ENCODE measurements at places on chromosomes 4 and X.

DNA sequence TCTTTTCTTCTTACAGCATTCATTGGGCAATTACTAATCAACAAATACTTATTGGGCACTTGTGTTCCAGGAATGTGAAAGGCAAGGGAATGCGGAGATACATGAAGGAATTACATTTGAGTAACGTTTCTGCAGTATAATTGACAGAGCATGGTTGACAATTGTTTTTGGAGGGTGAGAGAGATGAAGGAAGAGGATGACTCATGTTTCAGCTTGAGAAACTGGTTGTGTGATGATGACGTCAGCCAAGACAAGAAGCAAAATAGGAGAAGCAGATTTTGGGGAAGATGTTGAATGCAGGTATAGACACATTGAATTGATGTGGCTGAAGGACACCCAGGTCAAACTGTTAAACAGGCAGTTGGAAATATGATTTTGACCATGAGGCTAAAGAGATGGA is 8.0 kb upstream of the CPEB2 start:
- no peak overlapping the region for H3K4me3 ChIP-seq
- no peak overlapping the region for H3K27ac ChIP-seq
- H3K36me3 ChIP-seq, result no peaks in the 10 kb centered on the region

DNA sequence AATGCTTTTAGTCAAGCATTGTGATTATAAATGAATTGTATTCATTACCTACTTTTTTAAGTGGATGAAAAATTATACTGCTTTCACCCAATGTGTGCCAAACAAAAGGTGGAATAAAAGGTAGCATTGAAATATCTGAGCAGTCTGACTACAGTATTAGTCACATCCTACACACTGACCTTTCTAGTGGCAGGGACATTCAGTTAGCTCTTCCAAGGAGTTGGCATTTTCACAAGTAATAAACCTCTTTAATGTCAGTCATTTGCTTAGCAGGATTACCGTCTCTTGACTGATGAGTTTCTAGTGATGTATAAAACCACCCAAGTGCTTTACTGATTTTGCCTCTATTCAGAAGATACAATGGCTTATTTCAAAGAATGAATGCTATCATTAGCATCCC is 687.9 kb downstream of the ARAP2 start:
- no peaks in the 10 kb centered on the region for H3K36me3 ChIP-seq
- H3K27me3 ChIP-seq, result no peaks in the 10 kb centered on the region
- DNase-seq, result no peak
- no peaks in the 10 kb centered on the region for H3K4me1 ChIP-seq
- no peak overlapping the region for H3K27ac ChIP-seq

- DNase-seq, result no peak
- H3K27ac ChIP-seq, result no peak overlapping the region
- no peaks in the 10 kb centered on the region for H3K36me3 ChIP-seq
- H3K4me3 ChIP-seq, result no peak overlapping the region
- H3K4me1 ChIP-seq, result peaks cover 1% of the 10 kb centered on the region
Measured at GRCh38 chr4:70808151-70808550, 31.5 kb downstream of the GRSF1 start.

GRCh38 chr4:3212391-3213105 is 36.4 kb upstream of the MSANTD1 start:
- no peak for DNase-seq
- H3K4me1 ChIP-seq, result no peaks in the 10 kb centered on the region
- H3K27ac ChIP-seq, result no peak overlapping the region
- peaks cover 26% of the 10 kb centered on the region for H3K36me3 ChIP-seq
- no peaks in the 10 kb centered on the region for H3K27me3 ChIP-seq
- H3K4me3 ChIP-seq, result no peak overlapping the region

GRCh38 chr4:78058591-78059523 is 1.7 kb downstream of the FRAS1 start:
- no peak for DNase-seq
- H3K27ac ChIP-seq, result no peak overlapping the region
- H3K27me3 ChIP-seq, result peaks cover 51% of the 10 kb centered on the region
- H3K4me3 ChIP-seq, result peak overlapping the region; percentile 98

GRCh38 chr4:78737973-78738372 is 38.2 kb upstream of the BMP2K start:
- H3K27me3 ChIP-seq, result no peaks in the 10 kb centered on the region
- no peak overlapping the region for H3K27ac ChIP-seq
- H3K4me3 ChIP-seq, result no peak overlapping the region
- DNase-seq, result no peak
- no peaks in the 10 kb centered on the region for H3K36me3 ChIP-seq

DNA sequence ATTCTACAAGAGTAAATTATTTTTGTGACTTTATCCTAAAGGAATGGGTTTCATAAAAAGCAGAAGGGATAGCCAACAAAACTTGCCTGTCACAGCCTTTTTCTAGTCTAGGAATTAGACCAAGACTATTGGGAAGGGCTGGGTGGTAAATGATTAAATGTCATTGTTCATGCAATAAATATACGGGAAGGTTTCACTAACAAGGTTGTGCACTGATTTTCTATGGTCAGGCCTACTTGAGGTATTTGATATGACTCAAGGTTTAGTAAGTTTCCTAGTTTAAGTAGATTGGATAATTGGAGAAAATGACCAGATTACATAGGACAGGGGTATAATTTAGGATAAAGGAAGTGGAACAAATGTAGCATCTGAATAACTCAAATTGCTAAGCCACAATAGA is 249.1 kb upstream of the BMP3 start:
- H3K27me3 ChIP-seq, result peaks cover 2% of the 10 kb centered on the region
- DNase-seq, result no peak
- H3K27ac ChIP-seq, result no peak overlapping the region
- H3K4me3 ChIP-seq, result no peak overlapping the region

DNA sequence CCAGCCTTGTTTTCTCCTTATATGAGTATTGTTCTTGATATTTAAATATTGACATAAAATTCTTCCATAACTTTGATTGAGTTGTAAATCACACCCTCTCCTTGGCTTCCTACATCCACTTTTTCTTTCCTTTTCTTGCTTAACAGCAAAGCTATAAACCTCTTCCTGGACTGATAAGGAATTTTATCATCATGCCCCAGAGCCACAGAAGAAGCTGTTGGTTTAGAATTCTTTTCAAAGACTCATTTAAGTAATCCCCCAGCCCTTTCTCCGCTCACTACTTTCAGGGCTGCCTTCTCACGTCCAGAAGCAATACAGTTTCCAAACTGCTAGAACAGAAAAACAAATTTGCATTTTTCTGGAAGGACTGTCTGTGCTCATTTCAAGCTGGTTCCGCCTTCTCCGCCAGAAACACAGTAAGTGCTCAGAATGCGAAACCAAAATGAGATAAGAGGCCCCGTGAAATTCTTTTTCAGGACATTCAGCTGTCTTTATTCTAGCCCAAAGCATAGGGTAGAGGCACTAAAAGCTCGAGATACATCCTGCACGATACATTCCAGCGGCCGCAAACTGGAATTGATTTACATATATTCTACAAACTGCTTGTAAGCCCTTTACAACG is 849 bp downstream of the MID1 start:
- peaks cover 17% of the 10 kb centered on the region for H3K27me3 ChIP-seq
- no peaks in the 10 kb centered on the region for H3K36me3 ChIP-seq
- no peak for DNase-seq
- H3K27ac ChIP-seq, result no peak overlapping the region
- no peaks in the 10 kb centered on the region for H3K4me1 ChIP-seq

- H3K27me3 ChIP-seq, result no peaks in the 10 kb centered on the region
- no peaks in the 10 kb centered on the region for H3K36me3 ChIP-seq
Measured at GRCh38 chrX:129823522-129823921, 20.2 kb downstream of the ZDHHC9 start.

GRCh38 chrX:723781-724180 is 93.2 kb downstream of the SHOX start:
- DNase-seq, result no peak
- no peak overlapping the region for H3K4me3 ChIP-seq
- no peaks in the 10 kb centered on the region for H3K36me3 ChIP-seq

- H3K27ac ChIP-seq, result peak overlapping the region; percentile 11
- DNase-seq, result no peak
- no peak overlapping the region for H3K4me3 ChIP-seq
- H3K27me3 ChIP-seq, result no peaks in the 10 kb centered on the region
- peaks cover 16% of the 10 kb centered on the region for H3K4me1 ChIP-seq
Measured at GRCh38 chr4:123599061-123599919, 202.7 kb downstream of the SPRY1 start.

DNA sequence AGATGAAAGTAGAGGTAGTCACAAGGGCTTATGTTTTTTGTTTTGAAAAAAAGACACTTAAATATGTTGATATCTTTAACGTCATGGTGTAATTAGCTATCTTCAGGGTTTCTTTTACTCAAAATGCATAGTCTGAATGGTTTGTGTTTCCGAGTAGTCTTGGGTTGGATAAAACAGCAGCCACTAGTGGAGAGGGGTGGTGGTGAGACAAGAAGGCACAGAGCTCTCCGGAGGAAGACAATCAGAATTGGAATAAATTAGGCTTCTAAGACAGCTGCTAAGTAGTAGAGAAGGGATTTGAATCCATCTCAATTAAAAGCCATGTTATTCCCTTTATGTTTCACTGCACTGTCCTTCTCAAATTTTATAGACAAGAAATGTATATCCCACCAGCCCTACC is 240.4 kb upstream of the VEGFC start:
- no peak for DNase-seq
- H3K27ac ChIP-seq, result no peak overlapping the region
- no peaks in the 10 kb centered on the region for H3K4me1 ChIP-seq
- H3K36me3 ChIP-seq, result no peaks in the 10 kb centered on the region
- H3K4me3 ChIP-seq, result no peak overlapping the region

DNA sequence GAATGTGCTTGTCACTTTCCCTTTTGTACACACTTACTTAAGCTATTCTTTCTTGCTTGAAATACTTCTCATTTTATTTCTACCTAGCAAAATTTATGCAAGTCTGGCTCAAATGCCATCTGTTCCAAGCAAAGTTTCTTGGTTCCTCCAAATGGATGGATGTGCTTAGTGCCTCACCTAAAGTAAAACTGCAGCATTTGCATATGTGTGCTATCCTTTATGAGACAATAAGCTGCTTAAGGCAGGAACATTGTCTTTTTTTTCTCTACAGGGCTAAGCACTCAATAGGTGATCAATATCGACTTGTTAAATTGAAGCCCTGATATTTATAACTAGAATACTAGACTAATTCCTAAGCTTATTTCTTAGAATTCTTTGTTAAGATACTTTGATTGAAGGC is 136.8 kb downstream of the CYLC1 start:
- H3K4me3 ChIP-seq, result no peak overlapping the region
- no peaks in the 10 kb centered on the region for H3K4me1 ChIP-seq
- no peaks in the 10 kb centered on the region for H3K27me3 ChIP-seq
- no peaks in the 10 kb centered on the region for H3K36me3 ChIP-seq
- no peak for DNase-seq

DNA sequence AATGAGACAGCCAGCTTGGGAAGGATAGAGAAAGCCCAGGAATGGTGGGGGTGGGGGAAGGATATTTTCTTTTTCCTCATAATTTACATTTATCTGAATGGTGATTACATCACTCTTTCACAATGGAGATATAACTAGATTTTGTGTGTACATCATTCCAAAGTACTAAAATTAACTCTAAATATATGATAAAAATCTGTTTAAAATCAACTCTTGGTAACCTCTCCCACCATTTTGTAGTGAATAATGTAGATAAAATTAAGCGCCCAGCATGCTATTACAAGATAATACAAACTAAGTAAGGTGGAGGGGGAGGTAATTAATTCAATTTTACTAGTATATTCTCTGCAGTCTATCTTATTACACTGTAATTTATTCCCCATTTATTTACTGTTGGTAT is 78.9 kb downstream of the NCAPG start:
- no peaks in the 10 kb centered on the region for H3K36me3 ChIP-seq
- no peak for DNase-seq
- no peaks in the 10 kb centered on the region for H3K4me1 ChIP-seq
- no peaks in the 10 kb centered on the region for H3K27me3 ChIP-seq
- no peak overlapping the region for H3K4me3 ChIP-seq

DNA sequence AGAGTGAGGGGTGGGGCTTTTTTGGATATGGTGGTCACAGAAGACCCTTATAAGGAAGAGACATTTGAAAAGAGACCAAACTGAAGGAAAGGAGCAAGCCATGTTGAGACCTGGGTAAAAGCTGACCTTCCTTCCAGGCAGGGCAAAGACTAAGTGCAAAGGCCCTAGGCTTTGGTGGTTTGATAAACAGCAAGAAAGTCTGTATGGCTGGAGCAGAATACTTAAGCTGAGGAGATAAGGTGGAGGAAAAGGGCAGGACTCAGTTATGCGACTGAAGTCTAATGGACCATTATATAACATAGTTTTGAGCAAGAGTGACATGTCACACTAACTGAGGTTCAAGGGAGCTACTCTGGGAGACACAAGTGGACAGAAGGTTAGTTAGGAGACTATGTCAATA is 20.0 kb downstream of the SH3RF1 start:
- H3K4me3 ChIP-seq, result no peak overlapping the region
- H3K4me1 ChIP-seq, result no peaks in the 10 kb centered on the region
- no peaks in the 10 kb centered on the region for H3K36me3 ChIP-seq
- no peaks in the 10 kb centered on the region for H3K27me3 ChIP-seq
- H3K27ac ChIP-seq, result no peak overlapping the region

GRCh38 chr4:139689093-139689722 is 23.6 kb downstream of the MGST2 start:
- no peak overlapping the region for H3K4me3 ChIP-seq
- H3K27me3 ChIP-seq, result no peaks in the 10 kb centered on the region
- no peak overlapping the region for H3K27ac ChIP-seq
- no peak for DNase-seq
- H3K36me3 ChIP-seq, result no peaks in the 10 kb centered on the region
- H3K4me1 ChIP-seq, result no peaks in the 10 kb centered on the region

DNA sequence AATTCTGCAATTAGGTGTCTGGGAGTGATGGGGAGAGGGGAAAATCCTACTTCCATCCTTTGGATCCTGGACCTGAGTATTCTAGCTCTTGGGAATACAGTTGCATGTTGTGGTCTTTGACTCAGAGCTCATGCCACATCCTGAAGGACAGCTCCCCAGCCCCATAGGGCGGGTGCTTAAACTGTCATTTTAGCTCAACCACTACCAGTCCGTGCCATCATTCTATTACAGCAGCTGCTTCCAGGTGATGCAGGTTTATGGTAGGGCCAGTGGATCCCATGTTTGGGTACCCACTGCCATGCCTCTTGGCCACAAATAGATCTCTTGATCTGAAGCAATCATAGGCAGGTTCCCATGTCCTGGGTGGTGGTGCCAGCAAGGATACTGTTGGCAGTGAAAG is 34.7 kb downstream of the CCKAR start:
- no peak for DNase-seq
- no peaks in the 10 kb centered on the region for H3K36me3 ChIP-seq
- no peaks in the 10 kb centered on the region for H3K27me3 ChIP-seq
- peaks cover 10% of the 10 kb centered on the region for H3K4me1 ChIP-seq
- no peak overlapping the region for H3K27ac ChIP-seq

DNA sequence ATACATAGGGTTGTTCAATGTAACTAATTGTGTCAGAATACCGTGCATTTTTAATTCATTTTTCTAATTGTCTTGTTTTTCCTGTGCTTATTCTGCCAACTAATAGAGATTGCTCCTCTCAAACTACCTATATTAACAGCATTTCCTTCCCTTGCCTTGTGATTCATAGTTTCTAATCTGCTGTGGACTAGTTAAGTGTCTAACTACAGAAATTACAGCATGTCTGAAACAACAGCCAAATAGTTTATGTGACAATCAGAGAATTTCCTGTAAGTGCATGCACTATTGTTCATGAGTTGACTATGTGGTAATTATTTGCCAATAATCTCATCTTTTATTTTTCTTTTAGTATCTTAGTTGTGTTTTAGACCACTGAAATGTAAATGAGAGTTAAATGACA is 4.1 kb upstream of the SEC24B start:
- H3K36me3 ChIP-seq, result peaks cover 3% of the 10 kb centered on the region
- peaks cover 6% of the 10 kb centered on the region for H3K4me1 ChIP-seq
- H3K27me3 ChIP-seq, result no peaks in the 10 kb centered on the region
- no peak overlapping the region for H3K27ac ChIP-seq

GRCh38 chr4:169745291-169745690 is 12.5 kb downstream of the HPF1 start:
- H3K36me3 ChIP-seq, result peaks cover 19% of the 10 kb centered on the region
- no peaks in the 10 kb centered on the region for H3K27me3 ChIP-seq
- no peak overlapping the region for H3K27ac ChIP-seq
